ENCODE measurements at places on chromosomes 7 and 10.

DNA sequence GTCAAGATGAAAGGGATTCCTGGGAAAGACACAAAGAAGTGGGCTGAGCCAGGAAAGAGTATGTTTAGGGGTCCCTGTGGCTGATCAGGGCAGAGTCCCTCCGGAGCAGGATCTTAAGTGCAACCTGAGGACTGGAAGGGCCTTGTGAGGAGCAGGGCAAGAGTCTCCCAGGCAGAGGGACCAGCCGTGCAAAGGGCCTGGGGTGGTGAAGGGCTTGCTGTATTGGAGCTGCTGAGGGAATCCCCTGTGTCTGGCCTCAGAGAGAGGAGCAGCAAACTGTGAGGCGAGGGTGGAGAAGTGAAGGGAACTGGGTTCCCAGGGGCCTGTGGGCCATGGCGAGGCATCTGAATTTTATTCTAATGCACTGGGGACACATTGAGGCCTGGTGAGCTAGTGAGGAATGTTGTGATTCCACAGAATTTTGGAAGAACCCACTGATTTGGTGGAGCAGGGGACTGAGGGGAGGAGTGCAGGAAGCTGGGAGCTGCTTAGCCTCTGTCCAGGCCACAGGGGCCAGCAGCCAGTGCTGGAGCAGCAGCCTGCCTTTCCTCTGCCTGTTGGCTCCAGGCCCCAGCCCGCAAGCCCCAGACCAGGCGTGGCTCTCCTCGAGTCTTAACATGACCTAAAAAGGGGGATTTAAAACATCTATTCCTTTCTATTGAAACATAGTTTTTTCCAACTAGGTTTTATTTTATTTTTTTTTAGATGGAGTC lies 138.4 kb upstream of the IGFBP3 start:
- DNase-seq, result no peak

DNA sequence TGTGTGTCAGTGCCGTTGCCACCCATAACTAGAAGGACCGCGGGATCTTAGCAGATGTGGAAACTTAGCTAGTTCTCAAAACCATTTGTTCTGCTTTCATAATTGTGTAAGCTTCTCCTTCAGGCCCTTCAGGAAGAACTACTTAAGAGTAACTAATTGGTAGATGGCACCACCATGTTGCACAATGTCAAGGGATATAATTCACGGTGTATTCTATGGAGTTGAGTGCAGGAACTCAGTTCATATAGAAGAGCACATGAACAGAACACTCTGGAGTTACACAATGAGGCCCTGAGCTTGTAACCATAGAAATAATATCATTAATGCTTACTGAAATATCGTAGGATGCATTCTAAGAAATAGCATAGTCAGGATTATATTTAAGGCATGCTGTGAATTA lies 126.5 kb upstream of the GAD2 start:
- DNase-seq, result no peak

DNA sequence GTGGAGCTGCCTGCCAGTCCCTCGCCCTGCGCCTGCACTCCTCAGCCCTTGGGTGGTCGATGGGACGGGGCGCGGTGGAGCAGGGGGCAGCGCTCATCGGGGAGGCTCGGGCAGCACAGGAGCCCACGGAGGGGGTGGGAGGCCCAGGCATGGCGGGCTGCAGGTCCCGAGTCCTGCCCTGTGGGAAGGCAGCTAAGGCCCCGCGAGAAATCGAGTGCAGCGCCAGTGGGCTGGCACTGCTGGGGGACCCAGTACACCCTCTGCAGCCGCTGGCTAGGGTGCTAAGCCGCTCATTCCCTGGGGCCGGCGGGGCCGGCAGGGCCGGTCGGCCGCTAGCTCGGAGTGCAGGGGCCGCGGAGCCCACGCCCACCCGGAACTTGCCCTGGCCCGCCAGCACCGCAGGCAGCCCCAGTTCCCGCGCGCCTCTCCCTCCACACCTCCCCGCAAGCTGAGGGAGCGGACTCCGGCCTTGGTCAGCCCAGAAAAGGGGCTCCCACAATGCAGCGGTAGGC lies 565.9 kb upstream of the NRG3 start:
- DNase-seq, result no peak

- no peak for DNase-seq
Measured at GRCh38 chr10:29212597-29212996, 76.3 kb upstream of the LYZL1 start.

- DNase-seq, result no peak
Measured at GRCh38 chr10:20233423-20233822, 417.2 kb downstream of the PLXDC2 start.

DNA sequence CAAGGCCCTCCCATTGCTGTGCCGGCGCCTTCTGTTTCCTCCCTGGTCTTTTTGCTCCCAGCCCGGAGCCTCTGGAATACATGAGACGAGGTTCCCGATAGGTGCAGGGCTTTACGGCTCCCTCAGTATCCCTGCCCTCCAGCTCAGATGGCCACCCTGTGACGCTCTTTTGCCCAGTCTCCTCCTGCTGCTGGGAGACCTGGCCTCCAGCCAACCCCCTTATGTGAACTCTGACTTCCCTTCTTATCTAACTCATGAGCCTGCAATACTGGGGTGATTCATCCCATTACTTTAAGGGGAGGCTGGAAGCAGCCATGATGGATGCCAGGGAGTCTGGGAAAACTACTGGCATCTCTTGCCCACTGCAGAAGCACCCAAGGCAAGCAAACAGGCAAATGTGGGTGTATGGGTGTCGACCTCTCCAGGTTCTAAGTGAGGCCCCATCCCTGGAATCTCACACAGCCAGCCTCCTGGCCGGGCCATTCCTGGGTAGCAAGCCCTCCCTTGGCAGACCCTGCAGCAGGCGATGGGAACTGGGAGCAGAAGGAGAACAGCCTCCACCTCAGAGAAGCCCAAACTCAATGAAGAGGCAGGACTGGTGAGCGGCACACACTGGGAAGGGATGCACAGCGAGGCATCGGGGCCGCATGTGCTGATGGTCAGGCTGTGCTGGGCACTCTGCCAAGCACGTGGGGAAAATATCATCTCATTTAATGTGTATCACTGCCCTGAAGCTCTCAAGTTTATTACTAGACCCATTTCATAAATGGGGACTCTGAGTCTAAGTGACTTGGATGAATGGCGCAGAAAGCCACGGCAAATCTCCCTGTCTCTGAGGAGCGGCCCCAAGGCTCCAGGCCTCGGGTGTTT lies 97.5 kb downstream of the FAM53B start:
- no peak for DNase-seq

DNA sequence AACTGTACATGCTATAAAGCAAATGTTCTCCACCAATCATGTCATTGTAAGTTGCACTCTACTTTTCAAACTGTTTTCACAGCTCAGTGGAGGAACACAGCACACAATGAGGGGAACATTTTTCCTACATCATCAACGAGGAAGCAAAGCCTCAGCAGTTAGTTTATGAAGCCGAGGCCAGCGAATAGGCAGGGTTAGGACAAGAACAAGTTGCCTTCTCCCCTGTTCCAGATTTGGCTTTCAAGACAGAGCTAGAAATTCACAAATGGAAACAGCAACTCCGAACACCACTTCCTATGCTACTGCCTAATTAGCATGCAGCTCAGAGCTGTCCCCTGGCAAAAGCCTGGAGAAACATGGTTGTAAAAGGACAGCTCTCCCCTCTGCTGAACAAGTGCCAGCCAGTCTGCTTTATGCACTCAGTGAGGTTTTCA lies 19.8 kb downstream of the ITGB8 start:
- DNase-seq, result no peak

GRCh38 chr7:109213081-109213480 lies 643.4 kb downstream of the DNAJB9 start:
- DNase-seq, result no peak

DNA sequence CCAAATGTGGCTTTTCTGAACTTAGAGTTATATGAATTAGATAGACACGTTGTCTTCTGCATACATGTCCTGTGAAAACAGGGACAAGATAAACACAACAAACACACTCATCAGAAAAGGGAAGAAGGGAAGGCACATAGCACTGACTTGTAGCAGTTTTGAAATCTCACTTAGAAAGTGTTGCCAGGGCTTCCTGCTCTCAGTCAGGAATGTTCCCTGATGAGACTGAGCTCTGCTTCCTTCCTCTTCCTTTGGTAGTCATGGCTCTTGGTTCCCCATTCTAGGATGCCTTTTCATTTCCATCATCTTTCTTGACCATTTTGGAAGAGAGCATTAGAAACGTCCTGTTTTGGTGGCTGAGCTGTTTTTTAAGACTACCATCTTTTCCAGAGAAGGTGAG lies 233.8 kb upstream of the LYZL1 start:
- DNase-seq, result no peak

GRCh38 chr10:118370499-118370898 lies 28.4 kb upstream of the FAM204A start:
- DNase-seq, result no peak

GRCh38 chr7:129122078-129122750 lies 22.3 kb upstream of the TSPAN33 start:
- DNase-seq, result no peak

- no peak for DNase-seq
Measured at GRCh38 chr10:72309290-72310240, 35.8 kb downstream of the DDIT4 start.

GRCh38 chr10:69107176-69107490 lies 16.8 kb upstream of the VPS26A start:
- no peak for DNase-seq

DNA sequence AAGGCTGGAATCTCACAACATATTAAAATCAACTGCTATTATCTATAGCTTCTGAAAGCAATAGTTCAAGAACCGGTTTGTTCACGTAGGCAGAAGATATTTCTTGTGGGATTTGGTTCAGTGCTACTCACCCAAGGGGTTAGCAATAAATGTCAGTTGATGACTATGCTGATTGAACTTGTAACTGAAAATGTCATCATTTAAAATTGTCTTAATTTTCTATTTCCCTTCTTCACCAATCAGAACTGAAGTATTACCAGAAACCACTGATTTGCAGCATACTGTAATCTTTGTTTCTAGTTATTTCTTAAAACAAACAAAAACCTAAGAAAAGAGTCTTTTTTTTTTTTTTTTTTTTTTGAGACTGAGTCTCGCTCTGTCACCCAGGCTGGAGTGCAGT lies 46.1 kb downstream of the CPEB3 start:
- no peak for DNase-seq

GRCh38 chr7:48251766-48252165 lies 80.5 kb downstream of the ABCA13 start:
- DNase-seq, result no peak

GRCh38 chr10:102643336-102644065 lies 778 bp upstream of the TRIM8 start:
- peak; percentile 30 for DNase-seq

GRCh38 chr10:95183271-95184230 lies 10.5 kb upstream of the ACSM6 start:
- peak; percentile 74 for DNase-seq

GRCh38 chr7:17556247-17556956 lies 257.9 kb downstream of the AHR start:
- no peak for DNase-seq

DNA sequence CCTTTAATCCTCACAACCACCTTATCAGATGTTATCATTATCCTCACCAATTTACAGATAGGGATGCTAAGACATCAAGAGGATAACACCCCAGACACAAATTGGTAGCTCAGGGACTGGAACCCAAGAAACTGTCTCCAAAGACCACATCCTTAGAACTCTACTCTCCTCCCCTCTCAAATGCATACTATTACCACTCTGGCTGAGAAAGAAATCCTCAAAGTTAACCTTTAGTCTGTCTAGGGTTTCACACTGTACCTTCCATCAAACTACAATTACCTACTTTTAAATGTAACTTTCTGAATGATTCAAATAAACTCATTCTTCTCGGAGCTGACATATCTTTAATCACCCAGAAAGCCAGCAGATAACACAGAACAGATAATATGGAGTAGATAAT lies 6.6 kb downstream of the EZH2 start:
- DNase-seq, result no peak
